ENCODE measurements at places on chromosomes 5 and 9.

DNA sequence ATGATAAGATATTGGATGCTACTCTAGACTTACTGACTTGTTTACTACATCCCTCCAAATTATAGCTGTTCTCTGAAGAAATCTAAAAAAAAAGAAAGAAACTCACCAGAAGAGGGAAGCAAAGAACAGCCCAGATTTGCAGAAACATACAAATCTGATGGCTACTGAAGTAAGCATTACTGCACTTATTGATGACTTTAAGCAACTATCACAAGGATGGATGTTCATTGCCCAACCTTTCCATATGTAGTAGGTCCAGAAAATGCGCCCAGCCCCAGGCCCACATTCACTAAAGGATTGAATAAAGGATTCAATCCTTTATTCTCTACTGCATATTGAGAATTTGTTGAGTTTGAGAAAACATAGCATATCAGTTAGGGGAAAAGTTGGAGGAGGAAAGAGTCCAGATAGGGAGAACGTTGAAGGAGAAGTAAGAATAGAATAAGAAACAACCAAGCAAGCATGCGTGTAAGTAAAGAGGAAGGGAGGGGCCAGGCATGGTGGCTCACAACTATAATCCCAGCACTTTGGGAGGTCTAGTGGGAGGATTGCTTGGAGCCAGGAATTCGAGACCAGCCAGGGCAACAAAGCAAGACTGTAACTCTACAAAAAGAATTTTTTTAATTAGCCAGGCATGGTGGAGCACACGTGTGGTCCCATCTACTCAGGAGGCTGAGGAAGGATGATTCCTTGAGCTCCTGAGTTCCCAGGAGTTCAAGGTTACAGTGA lies 33.8 kb upstream of the DTWD2 start:
- no peak overlapping the region for H3K27ac ChIP-seq
- DNase-seq = no peak
- no peak overlapping the region for H3K4me3 ChIP-seq
- peaks cover 3% of the 10 kb centered on the region for H3K4me1 ChIP-seq
- H3K27me3 ChIP-seq = no peaks in the 10 kb centered on the region

DNA sequence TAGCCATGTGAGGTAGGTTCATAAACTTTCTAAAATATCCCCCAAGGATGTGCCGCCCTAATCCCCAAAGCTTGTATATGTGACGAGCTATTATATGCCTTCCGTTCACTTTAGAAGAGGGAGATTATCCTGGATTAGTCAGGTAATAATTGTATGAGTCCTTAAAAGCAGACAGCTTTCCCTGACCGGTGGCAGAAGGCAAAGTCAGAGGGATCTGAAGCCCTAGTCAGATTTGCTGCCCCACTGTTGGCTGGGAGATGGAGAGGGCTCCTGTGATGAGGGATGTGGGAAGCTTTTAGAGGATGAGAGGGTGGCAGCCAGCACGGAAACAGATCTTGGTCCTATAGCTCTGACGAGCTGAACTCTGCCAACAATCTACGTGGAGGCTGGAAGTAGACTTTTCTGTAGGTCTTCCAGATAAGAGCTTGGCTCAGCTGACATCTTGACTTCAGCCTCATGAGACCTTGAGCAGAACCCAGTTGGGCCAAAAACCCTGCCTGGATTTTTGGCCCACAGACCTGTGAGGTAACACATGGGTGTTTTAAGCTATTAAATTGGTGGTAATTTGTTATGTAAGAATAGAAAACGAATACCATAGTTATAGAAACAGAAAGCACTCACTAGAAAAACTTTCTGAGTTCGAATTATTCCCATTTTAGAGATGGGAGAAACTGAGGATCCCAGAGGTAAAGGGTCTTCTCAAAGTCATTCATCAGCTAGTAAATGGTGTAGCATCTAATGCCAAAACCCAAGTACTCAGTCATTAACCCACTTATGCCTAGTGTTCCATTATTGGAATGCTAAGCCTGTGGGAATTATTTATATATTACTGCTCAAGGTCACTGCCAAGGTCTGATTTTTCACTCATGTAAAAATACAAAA lies 48.9 kb downstream of the SH3PXD2B start:
- DNase-seq = no peak
- H3K36me3 ChIP-seq = no peaks in the 10 kb centered on the region
- no peak overlapping the region for H3K4me3 ChIP-seq
- no peaks in the 10 kb centered on the region for H3K27me3 ChIP-seq
- peaks cover 4% of the 10 kb centered on the region for H3K4me1 ChIP-seq

- H3K4me3 ChIP-seq = no peak overlapping the region
Observed at GRCh38 chr5:134490255-134490924, 35.1 kb upstream of the JADE2 start.

DNA sequence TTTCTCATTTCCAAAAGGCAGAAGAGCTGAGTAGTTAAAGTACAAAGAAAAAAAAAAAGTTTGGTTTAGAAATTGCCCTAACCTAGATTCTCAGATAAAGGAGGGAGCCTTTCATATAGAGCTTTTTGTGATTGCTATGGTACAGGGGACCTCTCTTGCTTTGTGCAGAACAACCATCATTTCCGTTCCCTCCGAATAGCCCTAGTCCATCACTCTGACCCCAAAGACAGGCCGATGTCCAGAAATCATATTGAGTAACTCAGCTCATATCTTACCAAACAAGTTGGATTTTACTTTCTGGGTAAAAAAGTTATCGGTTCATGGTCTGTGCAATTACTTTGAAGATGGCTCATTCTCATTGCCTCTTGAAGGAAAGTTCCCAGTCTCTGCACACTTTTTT lies 36.7 kb upstream of the COL15A1 start:
- no peak overlapping the region for H3K27ac ChIP-seq
- H3K4me1 ChIP-seq = no peaks in the 10 kb centered on the region
- no peaks in the 10 kb centered on the region for H3K36me3 ChIP-seq

DNA sequence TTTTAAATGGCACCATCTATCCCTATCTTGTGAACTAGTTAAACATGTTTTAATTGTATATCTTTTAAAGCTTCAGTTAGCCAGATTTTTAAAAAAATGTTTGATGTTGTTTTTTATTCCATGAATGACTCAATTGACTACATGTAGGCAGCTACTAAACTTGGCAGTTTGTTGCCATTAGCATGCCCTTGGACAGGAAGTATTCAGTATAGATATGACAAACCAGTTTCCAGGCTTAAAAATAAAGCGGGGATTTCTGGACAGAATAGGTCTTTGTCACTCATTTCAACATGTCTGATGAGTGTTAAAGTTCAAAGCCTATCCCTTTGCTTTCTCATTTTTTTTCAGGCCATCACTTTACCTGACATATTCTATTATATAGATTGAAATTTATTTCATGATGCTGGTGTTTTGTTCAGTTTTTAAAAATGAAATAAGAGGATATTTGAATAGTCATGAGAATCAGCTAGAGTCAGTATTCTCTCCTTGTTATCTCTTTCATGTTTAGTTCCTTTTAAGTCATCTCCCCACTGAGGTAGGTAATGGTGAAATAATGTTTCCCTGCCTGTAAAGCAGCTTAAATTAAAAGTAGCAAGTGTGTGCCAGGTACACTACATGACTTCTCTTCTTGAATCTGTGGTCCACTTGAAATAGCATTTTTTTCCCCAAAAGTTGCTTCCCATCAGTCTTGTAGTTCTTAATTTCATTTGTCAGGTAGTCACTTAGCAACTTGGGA lies 11.9 kb downstream of the TNFAIP8 start:
- no peaks in the 10 kb centered on the region for H3K27me3 ChIP-seq
- H3K36me3 ChIP-seq = peaks cover 67% of the 10 kb centered on the region

- no peak overlapping the region for H3K4me3 ChIP-seq
- peaks cover 35% of the 10 kb centered on the region for H3K27me3 ChIP-seq
- no peak overlapping the region for H3K27ac ChIP-seq
- peaks cover 1% of the 10 kb centered on the region for H3K4me1 ChIP-seq
- DNase-seq = no peak
Observed at GRCh38 chr9:33782395-33783152, 12.8 kb upstream of the PRSS3 start.

GRCh38 chr9:93085676-93086075 lies 10.3 kb upstream of the CARD19 start:
- no peak for DNase-seq
- H3K36me3 ChIP-seq = peaks cover 79% of the 10 kb centered on the region
- peaks cover 55% of the 10 kb centered on the region for H3K4me1 ChIP-seq
- peak overlapping the region; percentile 72 for H3K27ac ChIP-seq

- H3K4me3 ChIP-seq = no peak overlapping the region
- no peaks in the 10 kb centered on the region for H3K4me1 ChIP-seq
- no peak overlapping the region for H3K27ac ChIP-seq
Observed at GRCh38 chr9:80649001-80649420, 1040.3 kb downstream of the TLE1 start.

DNA sequence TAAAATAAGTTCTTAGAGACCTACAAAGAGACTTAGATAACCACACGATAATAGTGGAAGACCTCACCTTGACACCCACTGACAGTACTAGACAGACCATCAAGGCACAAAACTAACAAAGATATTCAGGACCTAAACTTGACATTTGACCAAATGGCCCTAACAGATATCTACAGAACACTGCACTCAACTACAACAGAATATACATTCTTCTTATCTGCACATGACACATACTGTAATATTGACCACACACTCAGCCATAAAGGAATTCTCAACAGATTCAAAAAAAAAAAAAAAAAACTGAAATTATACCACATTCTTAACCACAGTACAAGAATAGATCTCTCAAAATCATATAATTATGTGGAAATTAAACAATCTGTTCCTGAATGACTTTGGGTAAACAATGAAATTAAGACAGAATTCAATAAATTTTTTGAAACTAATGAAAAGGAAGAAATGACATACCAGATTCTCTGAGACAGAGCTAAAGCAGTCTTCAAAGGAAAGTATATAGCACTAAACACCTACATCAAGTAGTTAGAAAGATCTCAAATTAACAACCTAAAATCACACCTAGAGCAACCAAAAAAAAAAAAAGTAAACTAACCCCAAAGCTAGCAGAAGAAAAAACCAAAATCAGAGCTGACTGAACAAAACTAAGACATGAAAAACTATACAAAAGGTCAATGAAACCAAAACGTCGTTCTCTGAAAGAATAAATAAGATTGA lies 362.3 kb upstream of the POU5F2 start:
- no peak overlapping the region for H3K4me3 ChIP-seq
- DNase-seq = no peak
- H3K27ac ChIP-seq = no peak overlapping the region
- H3K4me1 ChIP-seq = peaks cover 19% of the 10 kb centered on the region
- peaks cover 66% of the 10 kb centered on the region for H3K36me3 ChIP-seq

DNA sequence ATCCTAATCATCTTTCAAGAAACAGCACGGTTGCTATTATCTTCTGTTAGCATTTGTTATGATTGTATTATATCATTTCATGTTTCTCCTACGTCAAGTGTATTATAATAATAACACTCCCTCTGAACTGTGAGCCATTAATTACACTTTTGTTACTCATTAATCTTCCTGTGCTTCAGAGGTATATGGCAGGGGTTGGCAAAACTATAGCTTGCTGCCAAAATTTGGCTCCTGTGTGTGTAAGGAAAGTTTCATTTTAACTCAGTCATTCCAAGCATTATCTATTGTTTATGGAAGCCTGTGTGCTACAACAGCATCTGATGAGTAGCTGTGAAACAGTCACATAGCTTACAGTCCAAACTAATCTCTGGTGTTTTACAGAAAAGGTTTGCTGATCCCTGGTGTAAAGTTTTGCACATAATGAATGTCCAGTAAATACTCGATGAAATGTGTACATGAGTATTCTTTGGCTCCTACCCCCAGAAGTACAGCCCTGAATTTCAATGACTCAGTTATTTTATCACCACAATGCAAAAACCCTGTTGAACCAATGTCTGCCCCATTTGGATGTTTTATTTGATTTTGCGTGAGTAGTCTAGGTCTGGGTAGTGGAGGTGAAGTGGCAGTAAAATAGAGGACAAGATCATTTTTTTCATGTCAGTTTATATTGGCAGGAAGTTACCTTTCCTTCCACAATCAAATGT lies 648.2 kb downstream of the MAT2B start:
- no peaks in the 10 kb centered on the region for H3K4me1 ChIP-seq
- H3K27ac ChIP-seq = no peak overlapping the region
- no peaks in the 10 kb centered on the region for H3K36me3 ChIP-seq
- H3K27me3 ChIP-seq = no peaks in the 10 kb centered on the region
- H3K4me3 ChIP-seq = no peak overlapping the region
- no peak for DNase-seq

GRCh38 chr9:5566054-5566618 lies 55.8 kb downstream of the PDCD1LG2 start:
- H3K27ac ChIP-seq = no peak overlapping the region
- peaks cover 32% of the 10 kb centered on the region for H3K36me3 ChIP-seq
- no peaks in the 10 kb centered on the region for H3K27me3 ChIP-seq
- no peak overlapping the region for H3K4me3 ChIP-seq
- DNase-seq = no peak
